NCI-H510A (cell line): ENCODE measurements at places on chromosomes 6 and 20.

GRCh38 chr6:75363304-75363703 is 78.7 kb upstream of the TMEM30A start:
- no peak for DNase-seq

- no peak for DNase-seq
Observed at GRCh38 chr20:53774461-53775203, 181.0 kb upstream of the ZNF217 start.

- DNase-seq, result no peak
Observed at GRCh38 chr6:33772082-33772830, 16.7 kb downstream of the LEMD2 start.

DNA sequence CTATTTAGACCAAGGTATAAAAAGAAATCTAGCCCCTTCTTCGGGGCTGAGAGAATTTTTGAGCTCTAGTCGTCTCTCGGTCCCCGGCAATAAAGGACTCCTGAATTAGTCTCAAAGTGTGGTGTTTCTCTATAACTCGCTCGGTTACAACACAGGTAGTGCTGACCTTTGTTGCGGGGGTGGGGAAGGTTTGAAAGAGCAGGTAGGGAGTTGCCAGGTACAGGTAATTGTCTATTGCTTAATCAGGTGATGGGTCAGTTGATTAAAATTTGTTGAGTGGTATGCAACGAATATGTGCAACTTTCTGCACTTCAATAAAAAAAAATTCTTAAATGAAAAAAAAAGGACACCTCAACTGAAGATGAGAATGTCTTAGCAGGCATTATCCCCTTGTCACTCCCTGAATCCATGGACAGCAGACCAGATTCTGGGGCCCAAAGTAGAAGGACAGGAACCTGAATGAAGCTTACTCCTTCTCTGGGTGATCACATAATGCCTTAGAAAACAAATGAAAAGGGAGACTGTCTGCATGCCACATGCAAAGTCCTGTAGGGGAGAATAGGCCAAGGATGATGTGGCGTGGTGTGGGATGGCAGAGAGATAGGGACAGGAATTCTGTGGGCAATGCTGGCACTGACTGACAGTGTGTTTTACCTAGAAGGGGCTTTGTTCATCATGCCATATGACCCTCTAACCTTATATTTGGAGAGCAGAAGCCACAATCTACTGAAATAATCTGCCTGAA is 157.6 kb upstream of the OLIG3 start:
- no peak for DNase-seq

DNA sequence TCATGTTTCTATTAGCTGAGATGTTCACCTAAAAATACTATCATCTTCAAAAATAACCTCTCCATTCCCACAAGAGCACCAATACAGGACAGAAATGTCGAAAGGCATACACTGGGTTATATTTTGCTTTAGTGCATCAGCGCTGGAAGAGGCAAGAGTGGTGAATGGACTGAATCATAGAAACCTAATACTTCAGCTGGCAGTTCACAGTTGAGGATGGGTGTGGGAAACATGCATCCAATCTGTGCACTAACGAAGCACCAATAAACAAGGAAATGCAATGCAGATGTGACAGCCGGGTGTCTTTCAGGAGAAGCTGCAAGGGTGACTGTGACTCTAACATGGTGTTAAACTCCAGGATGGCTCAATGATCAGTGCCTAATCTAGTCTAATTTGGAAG is 365.8 kb downstream of the ESR1 start:
- DNase-seq, result no peak

DNA sequence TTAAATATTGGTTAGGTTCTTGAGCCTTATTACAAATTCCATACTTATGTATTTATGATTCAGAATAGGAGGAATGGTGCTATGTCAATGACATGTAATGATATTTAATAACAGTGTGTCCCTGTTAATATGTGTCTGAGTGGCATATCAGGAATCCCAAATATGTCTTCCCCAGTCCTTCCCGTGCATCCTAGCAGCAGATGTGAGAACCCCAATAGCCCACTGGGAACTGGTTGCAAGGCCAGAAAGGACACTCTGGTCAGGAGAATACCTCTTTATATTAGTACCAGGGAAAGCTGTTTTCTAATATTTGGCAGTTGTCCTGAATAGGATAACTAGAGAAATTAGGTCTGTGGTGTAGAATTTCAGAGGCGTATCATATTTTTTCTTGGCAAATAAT is 159.1 kb upstream of the PDE7B start:
- no peak for DNase-seq

- DNase-seq, result no peak
Observed at GRCh38 chr20:57429580-57430200, 38.5 kb downstream of the RBM38 start.

DNA sequence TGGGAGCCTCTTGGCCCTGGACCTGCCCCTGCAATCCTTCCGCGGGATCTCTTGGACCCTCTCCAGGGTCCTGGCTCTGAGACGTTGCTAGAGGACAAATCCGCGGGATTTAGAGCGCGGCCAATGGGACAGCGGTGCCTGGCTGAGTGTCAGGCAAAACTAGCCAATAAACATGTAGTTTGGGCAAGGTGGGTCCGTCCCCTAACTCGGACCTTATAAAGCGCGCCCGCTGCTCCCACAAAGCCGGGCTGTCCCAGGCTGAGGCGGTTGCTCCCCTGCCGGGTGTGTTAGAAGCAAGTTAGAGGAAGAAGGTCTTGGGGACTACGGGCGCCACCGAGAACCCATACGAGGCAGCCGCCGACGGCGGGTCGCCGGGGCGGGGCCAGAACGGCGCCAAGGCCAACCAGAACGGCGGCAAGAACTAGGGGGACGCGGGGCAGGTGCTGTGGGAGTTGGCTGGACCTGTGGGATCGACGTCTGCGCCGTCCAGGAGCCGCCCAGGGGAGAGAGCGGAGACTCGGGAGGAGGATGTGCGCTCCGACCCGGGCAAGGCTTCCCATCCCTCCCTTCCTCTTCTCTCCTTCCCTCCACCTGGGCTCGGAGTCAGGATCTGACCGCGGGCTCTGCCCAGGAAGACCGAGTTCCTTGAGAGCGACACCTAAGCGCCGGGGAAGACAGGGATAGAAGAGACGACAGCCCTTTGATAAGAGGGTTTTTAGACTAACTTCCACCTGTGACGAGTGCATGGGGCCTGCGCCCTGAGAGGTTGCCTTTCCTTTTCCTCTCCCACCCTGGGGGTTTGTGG is 6.5 kb upstream of the TMEM14A start:
- DNase-seq, result peak; percentile 99

GRCh38 chr6:122622479-122622878 is 12.3 kb downstream of the PKIB start:
- no peak for DNase-seq

- DNase-seq, result no peak
Observed at GRCh38 chr6:26230351-26230750, 134.6 kb upstream of the BTN3A2 start.

- DNase-seq, result no peak
Observed at GRCh38 chr6:73666393-73666792, 12.6 kb upstream of the SLC17A5 start.

GRCh38 chr6:35391240-35391968 is 49.0 kb downstream of the PPARD start:
- no peak for DNase-seq

- DNase-seq, result no peak
Observed at GRCh38 chr6:157424491-157425020, 43.6 kb downstream of the ZDHHC14 start.

DNA sequence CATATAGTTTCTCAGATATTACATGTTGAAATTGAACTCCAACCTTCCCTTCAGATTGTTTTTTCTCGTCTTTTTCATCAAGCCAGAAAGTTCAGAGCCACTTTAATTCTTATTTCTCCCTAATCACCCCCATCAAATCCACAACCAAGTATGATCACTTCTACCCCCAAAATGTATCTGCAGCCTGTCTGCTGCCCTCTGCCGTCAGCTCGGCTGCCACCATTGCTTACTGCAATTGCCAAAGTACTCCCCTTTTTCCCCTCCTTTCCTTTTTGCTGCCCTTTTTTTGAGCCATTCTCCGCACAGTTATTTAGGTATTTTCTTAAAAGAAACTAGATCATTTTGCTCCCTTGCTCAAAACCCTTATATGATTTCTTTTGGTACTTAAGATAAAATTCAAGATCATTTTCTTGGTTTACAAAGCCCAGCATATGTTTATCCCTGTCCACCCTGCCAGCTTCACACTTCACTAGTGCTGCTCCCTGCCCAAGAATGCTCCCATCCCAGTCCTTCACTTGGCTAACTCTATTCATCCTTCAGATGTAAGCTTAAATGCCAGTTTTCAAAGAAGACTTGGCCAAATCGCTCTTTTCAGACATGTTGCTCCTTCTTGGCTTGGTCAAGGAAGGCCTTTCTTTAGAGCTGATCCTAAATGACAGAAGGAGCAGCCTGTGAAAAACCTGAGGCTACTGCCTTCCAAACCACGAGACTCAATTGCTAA is 63.7 kb downstream of the SH3BGRL2 start:
- no peak for DNase-seq

GRCh38 chr6:113219783-113220182 is 637.4 kb upstream of the MARCKS start:
- no peak for DNase-seq

- DNase-seq, result no peak
Observed at GRCh38 chr6:35713006-35713767, 23.6 kb upstream of the ARMC12 start.

DNA sequence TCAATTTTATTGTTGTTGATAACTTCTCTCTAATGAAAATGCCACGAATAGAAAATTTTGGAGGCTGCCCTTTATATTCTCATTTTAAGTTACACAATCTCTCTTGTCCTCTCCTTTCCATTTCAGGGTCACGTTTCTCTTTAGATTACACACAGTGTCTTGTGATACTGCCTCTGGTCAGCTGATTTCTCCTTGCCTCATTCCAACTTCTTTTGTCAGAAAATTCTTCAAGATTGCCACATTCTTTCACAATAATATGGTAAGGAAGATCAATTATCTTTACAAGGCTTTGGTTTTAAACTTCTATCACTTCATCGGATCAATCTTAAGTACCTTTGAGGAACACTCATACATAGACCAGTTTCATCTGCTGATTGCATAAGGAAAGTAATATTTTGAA is 370.3 kb downstream of the RFPL4B start:
- no peak for DNase-seq

- DNase-seq, result no peak
Observed at GRCh38 chr6:137095651-137096238, 51.0 kb upstream of the IL20RA start.

- DNase-seq, result no peak
Observed at GRCh38 chr6:3579652-3580175, 122.9 kb upstream of the SLC22A23 start.

- DNase-seq, result no peak
Observed at GRCh38 chr6:3383525-3383924, 73.3 kb downstream of the SLC22A23 start.

- no peak for DNase-seq
Observed at GRCh38 chr6:158805698-158806377, 13.3 kb downstream of the EZR start.

DNA sequence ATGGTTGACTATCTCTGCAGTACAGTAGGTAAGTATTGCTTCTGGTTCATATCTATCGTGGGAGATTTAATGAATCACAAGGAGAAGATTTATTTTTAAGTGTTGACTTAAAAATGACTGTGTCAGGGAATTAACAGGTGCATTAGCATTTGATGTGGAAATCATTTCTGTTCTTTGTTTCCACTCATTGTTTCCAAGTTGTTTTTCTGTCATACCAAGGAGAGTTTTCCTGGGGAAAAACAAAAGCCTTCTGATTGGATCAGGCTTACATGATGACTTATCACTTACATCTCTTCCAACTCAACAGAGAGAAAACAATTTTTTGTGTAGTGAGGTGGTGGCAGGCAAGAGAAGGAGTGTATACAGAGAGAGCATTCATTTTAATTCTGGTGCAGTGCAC is 686.4 kb downstream of the HTR1B start:
- no peak for DNase-seq

DNA sequence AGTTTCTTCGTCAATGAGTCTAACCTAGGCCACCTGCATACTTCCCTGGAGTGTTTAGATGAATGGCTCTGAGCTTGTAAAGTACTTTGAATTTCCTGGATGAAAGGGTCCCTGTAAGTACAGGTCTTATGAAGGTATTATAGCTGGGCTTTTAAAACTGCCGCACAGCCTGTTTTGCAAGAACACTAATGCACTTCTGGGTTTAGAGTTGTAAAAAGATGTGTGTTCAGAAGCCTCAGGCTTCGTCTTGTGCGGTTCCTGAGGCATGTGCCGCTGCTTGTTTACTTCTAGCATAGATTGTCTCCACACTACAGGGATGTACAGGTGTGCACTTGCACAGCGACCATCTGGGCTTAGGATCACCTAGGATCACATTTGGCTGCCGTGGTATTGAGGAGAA is 324.5 kb downstream of the SOX4 start:
- DNase-seq, result peak; percentile 58

DNA sequence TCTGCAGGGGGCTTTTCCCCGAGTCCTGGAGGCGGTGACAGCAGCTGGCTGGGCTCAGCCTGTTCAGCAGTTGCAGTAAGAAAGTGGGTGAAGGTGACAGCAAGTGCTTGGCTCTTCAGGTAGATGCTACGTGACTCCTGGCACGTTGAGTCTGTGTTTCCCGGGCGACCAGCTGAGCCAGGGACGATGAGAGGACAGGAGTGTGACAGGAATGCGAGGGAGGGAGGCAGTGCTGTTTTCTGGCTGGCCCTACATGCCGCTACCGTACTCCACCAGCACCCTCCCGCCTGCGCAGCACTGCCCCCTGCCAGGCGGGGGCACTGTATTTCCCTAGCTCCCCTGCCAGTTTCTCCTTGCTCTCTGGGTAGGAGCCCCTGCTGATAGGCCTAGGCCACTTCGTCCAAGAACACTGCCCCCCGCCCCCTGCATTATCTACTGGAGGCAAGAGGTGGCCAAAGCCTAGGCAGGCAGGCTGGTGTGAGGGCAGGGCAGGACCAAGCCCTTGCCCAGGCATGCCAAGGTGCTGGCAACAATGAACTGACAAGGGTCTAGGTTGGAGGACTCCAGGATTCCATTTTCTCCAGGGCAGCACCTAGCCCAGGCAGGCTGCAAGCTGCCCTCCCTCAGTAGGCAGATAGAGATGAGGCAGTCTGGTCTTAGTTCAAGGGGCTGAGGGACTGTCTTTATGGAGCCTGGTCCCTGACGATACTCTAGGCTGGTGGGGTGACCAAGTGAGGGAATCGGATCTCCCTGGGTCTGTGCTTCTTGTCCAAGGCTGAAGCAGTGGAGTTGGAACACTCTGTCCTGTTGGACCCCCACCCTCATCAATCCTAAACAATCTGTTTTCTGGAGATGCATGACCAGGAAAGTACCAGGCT is 19.2 kb downstream of the MRPS18A start:
- DNase-seq, result peak; percentile 74

GRCh38 chr6:32387589-32388340 is 16.1 kb upstream of the TSBP1 start:
- no peak for DNase-seq
